ENCODE measurements at places on chromosomes 13 and 19. TPM values are rescaled to one million over a fixed set of nuclear protein-coding genes. Genes with fewer than 3 reads are reported as not detected.
A peak's percentile ranks its signal among the peaks of the same experiment; 100 is the strongest.

The EDDM13 gene
- not detected for total RNA-seq

The PDE4C gene
- total RNA-seq = 1.3 TPM

The GRIK5 gene
- 3.5 TPM for total RNA-seq

The RNF113B gene
- total RNA-seq = not detected

The CHMP2A gene
- 146 TPM for total RNA-seq

The ZNF439 gene
- 9.4 TPM for total RNA-seq

The NBEA gene
- 7.8 TPM for total RNA-seq

The LRRC63 gene
- under 0.01 TPM for total RNA-seq

The KASH5 gene
- not detected for total RNA-seq

The ARL11 gene
- total RNA-seq = not detected

The SULT2B1 gene
- total RNA-seq = not detected

DNA sequence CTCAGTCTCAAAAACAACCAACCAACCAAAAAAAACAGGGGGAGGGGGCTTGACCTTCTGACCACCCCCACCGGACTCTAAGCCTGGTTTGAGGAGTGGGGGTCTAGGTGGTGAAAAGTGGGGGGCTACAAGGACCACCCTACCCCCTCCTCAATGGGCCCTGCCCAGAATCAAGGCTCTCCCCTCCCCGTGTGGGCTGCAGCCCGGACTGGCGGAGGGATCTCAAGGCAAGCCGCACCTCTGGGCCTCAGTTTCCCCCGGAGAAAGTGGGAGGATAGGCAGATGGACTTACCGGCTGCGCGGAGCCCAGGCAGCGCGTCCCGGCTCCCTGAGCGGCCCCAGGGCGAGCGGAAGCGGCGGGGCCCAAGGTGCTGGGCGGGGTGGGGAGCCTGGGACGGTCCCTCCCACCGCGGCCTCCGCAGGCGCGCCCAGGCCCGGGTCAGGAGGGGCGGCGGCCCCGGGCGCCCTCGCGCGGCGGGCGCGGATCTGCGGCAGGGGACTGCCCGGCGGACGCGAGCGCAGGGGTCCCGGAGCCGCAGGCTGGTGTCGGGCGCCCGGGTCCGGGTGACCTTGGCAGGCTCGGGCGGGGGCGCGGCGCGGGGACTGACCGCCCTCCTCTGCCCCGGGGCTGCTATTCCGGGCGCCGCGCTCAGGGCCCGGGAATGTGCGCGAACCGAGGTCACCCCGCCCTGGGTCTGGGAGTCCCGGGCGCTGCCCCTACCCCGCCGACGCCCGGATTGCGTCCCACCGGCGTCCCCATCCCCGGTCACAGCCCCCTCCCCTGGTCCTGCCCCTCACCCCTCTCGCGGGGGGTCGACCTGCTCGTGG is at the start of gene ADAMTSL5:
ADAMTSL5 (minus strand) TSS at position 349 of the 828 bp plus-strand sequence. CDS start 2,076 bp downstream, outside the sequence.
- peak; percentile 50 for DNase-seq

DNA sequence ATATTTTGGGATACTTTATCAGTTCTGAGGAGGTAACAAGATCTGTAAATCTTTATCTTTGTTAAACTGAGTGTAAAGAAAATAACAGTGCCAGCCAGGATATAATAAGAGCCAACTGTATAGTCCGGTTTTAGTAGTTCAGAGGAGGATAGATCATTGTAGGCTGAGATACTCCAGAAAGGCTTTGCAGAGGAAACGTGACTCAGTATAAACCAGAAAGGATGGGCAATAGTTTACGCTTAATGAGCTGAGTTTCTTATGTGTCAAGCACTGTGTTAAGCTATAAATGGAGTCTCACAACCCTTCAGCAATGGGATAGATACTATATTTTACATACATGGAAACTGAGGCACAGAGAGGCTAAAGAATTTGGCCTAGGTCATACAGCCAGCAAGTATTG is 3.8 kb downstream of the RFXAP start:
- DNase-seq = no peak

- no peak for DNase-seq
These were observed 81.1 kb upstream of the SIAH3 start for GRCh38 chr13:45932676-45933075.

GRCh38 chr13:21344662-21345176 is 114.4 kb downstream of the ZDHHC20 start:
- DNase-seq = no peak

DNA sequence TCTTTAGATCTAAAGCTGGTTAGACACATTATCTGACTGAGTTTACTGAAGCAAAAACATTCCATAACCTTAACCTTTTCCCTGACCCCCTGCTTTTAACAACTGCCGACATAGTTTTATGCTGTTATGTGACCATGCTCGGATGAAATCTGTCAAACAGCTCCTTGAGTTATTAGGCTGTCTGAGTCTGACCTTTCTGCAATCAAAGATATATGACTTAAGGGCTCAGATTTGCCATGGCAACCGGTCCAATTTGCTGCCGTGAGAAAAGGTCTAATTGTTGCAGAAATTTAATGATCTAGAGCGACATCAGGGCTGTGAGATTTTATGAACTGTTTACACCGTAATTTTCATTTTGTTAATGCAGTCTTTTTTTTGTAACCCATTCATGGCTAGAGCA is 61.8 kb downstream of the URI1 start:
- no peak for DNase-seq

DNA sequence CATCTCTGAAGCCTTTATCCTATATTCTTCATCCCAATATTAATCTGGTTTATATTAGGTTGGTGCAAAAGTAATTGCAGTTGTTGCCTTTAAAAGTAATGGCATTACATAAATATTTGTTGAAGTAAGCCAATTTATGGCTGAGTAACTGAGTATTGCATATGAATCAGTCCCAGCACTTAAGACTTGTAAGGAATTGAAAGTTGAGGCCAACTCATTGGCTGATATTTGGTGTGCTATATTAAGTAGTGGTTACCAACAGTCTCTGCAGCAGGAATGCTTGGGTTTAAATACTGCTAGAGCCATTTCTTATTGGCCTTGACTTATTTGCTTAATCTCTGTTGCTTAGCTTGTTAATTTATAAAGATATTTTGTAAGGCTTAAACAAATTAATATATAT is 460.7 kb downstream of the GPC6 start:
- peak; percentile 57 for DNase-seq

DNA sequence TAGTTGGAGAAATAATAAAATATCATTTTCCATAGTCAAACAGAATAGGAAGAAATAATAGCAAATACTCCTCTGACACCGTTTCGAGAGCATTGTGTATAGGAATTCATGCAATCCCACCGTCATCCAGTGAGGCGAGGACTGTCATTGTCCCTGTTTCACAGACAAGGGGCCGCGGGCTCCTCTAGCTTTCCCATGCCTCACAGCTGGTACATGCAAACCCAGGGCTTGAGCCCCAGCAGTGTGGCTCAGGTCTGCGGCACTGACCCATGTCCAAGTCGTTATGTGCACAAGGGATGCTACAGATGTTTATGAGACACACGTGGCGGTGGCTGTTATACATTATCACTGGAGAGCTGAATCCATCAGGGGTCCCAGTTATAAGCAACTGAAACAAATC is 18.5 kb upstream of the ATP11A start:
- no peak for DNase-seq

GRCh38 chr13:79659121-79659521 is 178.2 kb downstream of the NDFIP2 start:
- peak; percentile 76 for DNase-seq

DNA sequence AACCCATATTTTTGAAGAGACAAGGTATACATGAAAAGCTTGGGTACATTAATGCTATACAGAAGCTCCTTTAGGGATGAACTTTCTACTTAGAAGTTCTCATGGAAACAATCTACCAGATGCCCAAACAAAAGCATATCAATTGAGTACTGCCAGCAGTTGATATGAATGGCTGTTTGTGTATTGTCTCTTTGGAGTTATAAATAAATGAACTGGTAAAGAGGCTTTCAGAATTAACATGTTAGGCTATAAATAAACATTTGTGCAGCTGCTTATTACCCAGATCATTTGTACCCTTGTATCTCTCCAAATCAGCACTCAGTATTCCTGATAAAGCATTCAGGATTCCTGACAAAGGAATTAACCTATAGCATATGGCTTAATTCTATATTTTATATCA is 418.9 kb downstream of the FGF14 start:
- no peak for DNase-seq

DNA sequence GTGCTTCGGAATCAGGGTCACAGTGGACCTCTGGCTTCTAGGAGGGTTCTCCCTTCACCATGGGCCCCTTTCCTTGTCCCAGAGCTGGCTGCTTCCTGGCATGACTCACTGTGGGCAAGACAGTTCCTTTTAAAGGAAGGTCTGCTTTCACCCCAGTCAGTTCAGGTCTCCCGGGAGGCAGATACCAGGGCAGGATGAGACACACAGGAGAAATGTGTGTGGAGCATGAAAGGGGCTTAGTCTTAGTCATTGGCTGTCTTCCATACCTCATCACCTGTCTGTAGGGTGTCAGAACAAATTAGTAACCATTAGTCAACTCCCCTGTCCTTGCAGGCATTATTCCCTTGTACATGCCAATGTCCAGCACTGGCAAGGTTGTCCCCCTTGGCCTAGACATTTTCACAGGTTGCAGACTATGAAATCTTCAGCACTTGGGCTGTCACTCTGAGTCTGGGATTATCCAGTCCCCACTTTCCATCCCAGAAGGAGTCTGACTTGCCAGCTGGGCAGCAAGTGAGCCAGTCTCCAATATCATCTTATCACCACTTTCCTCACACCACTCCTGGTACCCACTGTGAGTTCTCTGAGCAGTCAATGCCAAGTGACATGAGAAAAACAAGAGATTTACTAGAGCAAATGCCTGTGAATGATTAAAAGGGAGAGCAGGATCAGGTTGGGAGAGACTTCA is 76.8 kb upstream of the MEDAG start:
- no peak for DNase-seq

- no peak for DNase-seq
These were observed at the start of gene CDC34 for GRCh38 chr19:531753-532560. Gene CDC34, plus strand, starts transcription at chr19:531760. Its CDS starts 172 bp downstream, at chr19:531932.

DNA sequence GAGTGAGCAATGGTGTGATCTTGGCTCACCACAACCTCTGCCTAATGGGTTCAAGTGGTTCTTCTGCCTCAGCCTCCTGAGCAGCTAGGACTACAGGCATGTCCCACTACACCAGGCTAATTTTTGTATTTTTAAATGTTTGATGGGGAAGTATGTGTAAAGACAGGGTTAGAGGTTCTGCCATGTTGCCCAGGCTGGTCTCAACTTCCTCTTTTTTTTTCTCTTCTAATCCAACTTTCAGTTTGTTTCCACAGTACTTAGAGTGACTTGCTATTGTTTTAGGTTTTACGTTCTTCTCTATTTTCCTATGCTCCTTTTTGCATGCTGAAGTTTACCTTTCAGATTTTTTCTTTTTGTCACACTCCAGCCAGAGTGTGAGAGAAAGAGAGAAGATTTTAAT is 1433.0 kb downstream of the UQCRFS1 start:
- no peak for DNase-seq

- no peak for DNase-seq
These were observed 20.4 kb upstream of the ATP8A2 start for GRCh38 chr13:25351404-25351803.

- DNase-seq = no peak
These were observed 1667.2 kb upstream of the SLC10A2 start for GRCh38 chr13:104733427-104733826.

DNA sequence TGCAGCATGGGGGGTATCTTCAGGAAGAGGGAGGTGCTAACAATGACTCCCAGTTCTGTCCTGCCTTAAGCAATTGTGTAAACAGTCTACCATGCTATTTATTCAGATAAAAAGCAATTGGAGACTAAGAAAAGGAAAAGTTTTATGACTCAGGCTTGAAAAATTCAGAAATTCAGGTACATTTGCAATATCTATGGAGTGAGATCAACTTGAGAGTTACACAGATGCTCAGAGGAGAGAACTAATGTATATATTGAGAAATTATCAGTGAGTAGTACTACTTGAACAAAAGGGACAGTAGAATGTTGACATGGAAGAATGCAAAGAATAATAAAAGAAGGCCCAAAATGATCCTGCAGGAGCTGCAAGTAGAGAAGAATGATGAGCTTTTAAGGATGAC is 277.6 kb upstream of the DACH1 start:
- DNase-seq = peak; percentile 15

DNA sequence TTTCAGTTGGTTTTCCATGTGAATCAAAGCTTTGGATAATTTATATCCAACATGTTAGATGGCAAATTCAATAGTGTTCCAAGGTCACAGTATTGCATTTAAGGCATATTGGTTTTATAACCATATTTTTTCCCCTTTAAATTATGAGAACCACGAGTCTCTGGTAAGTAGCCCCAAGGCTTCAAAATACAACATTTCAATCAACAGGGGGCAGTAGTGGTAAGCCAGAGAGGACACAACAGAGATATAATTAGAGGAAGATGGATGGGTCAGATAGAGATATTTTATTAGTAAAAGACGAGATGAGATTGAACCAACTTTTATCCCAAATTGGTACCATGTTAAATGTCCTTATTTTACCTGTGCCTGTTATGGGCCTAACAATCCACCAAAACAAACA is 53.1 kb downstream of the KL start:
- peak; percentile 28 for DNase-seq

DNA sequence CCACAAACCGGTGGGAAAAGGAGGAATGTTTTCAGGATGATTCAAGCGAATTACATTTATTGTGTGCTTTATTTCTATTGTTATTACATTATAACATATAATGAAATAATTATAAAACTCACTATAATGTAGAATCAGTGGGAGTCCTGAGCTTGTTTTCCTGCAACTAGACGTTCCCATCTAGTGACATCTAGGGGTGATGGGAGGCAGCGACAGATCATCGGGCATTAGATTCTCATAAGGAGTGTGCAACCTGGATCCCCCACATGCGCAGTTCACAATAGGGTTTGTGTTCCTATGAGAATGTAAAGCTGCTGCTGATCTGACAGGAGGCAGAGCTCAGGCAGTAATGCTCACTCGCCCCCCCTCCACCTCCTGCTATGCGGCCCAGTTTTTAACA is 54.5 kb downstream of the SPTBN4 start:
- no peak for DNase-seq

GRCh38 chr13:45305079-45305478 is 35.9 kb downstream of the TPT1 start:
- DNase-seq = no peak

GRCh38 chr19:2055931-2056836 is 5.1 kb upstream of the MKNK2 start:
- DNase-seq = peak; percentile 74

DNA sequence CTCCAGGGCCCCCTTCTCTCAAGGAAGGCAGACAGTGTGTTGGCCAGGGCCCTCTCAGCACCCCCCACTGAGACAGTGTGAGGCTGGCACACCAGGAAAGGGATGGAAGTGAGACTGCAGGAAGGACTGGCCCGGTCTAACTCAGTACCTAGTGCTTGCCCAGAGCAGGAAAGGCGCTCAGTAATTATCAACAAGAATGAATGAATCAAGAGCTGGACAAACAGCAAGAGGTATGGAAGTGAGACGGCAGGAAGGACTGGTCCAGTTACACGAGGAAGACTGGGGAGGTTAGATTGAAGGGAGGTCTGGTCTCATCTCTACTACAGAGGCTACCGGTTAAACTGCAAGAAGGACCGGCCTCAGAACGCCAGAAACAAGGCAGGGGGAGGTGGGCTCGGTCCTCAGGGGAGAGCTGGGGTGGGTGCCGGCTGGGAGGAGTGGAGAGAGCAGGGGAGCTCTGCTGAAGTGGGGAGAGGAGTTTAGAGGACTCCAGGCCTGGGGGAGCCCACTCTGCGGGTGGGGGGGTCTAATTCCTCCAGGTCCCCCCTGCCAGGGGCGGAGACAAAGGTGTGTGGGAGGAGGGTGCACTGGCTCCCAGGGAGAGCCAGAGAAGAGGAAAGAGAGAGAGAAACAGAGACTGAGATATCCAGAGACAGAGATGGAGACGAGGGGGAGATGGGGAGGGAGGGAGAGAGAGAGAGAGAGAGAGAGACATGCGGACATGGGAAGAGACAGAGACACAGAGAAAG is 1.1 kb downstream of the SLC8A2 start:
- no peak for DNase-seq

- DNase-seq = no peak
These were observed 338.6 kb upstream of the TMTC4 start for GRCh38 chr13:101013245-101013644.

Measured in fibroblast of lung (primary cell).